ENCODE measurements at places on chromosomes 2 and 18. TPM values are rescaled to one million over a fixed set of nuclear protein-coding genes. Genes with fewer than 3 reads are reported as not detected.

The COL5A2 gene
- total RNA-seq: 889 TPM

The MROH2A gene
- total RNA-seq: not detected

The ACOXL gene
- total RNA-seq: not detected

The HOXD11 gene
- not detected for total RNA-seq

The AUP1 gene
- total RNA-seq: 96.9 TPM

The NYAP2 gene
- not detected for total RNA-seq

Data from smooth muscle cell of the pulmonary artery (primary cell).